ENCODE measurements at places on chromosomes 5 and 9.

DNA sequence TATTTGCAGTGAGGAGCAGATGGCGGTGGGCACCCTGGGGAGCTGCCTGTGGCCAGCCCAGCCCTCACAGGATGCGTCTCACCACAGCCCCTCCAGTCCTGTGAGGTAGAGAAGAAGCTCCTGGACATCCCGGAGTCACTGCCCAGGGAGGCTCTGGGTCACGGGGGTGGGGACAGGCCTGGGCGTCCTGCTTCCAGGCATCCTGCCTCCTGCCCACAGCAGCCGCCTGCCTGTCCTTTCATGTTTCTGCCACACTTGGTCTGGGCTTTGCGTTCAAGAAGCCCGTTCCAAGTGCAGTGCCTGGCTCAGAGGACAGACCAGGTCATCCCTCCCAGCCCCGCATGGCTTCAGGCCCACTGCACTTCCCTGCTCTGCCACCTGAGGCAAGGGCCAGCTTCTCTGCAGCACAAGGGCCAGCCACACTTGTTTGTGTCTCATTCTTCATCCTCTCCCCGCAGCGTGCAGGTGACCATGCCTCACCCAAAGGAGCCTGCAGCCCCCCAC, 38.2 kb downstream of the ZDHHC11B start:
- no peak for DNase-seq

GRCh38 chr9:86794391-86795046, 152.8 kb downstream of the GAS1 start:
- no peak for DNase-seq

DNA sequence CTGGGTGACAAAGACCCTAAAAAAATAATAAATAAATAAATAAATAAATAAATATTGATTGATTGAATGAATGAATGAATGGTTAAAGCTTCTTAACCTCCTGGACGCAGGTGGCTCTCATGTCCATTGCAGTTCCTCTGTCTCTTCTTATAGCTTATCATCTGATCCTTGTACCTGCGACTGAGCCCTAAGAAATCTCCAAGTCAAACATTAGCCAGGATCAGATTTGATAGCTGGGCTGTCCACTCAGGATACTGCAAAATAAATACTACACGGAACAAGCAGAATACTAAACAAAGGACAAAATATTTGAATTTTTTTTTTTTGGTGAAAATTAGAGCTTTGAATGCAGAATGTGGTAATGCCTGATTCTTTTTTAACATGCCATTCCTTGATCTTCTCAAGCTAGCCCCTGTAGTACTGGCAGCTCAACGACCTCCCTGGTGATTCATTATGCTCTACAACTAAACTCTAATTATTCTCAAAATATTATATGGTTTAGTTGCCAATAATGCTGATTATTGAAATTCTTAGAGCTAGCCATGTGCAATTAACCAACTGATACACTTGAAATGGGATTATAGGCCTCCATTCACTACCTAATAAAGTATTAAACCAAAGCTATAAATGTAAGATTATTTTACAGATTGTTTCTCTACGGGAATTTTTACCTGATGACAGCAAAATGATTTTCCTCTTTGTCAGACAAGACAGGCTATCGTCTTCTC, 9.9 kb upstream of the TMEM245 start:
- no peak for DNase-seq

DNA sequence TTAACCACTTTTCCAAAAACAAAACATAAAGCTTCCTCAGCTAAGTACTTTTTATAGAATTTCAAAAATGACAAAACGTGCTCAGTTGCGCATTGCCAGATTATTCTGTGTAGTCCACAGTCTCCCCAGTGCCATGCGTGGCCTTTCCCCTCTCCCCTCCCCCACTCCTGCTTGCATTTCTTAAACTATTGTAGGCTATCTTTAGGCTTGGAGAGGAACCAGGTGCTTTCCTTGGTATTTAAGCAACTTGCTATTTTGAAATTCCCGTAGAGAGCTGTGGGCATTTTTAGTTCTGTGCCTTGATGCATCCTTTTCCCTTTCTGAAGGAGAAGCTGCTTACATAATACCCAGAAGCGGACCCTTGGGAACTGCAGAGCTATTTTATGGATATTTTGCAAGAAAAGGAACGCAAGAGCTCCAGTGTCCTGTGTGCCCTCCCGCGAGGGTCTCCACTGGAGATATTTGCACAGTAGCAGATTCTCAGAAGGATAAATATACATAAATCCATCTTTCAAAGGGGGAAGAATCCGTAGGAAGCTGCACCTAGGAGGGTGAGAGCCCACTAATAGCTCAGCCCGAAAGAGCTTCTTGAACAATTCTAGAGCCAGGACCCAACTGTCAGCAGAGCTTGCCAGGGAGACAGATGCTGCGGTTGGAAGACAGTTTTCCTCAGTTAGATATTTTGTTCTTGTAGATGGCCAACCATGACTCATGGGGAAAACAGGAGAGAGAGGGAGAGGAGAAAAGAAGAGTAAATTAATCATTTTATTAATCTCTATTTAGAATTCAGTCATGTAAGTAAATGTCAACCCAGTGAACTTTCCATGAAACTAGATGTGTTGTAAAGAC, 1298.3 kb upstream of the WWC1 start:
- DNase-seq, result no peak

- DNase-seq, result no peak
Observed at GRCh38 chr5:112083623-112084022, 326.6 kb upstream of the NREP start.

DNA sequence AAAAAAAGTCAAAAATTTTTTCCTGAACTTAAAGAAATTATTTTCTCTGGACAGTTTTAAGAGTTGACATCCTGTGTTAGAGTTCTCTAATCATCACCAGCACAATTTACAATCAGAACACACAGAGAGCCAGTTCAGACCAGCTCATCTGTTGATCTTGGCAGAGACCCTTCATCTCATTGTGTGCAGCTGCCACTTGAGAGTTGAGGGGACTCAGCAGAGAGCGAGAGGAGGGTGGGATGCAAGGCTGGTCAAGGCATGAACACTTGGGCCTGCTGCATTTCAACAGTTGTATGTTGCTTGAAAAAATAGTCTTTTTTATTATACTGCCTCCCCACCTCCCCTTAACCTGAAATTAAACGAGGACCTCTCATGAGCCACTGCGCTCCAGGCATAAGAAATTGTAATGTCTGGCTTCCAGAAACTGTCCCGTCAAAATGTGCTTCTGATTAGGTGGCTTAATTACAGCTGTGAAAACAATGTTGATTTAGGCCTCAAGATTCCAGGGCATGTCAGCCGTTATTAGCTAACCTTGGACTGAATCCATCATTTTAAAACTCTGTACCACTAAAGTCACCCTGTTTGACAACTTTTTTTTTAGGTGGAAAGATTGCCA, 383.6 kb downstream of the CCDC171 start:
- DNase-seq, result no peak

- DNase-seq, result no peak
Observed at GRCh38 chr9:6692433-6692832, 46.9 kb upstream of the GLDC start.

- no peak for DNase-seq
Observed at GRCh38 chr5:67960939-67961338, 254.6 kb upstream of the PIK3R1 start.

- no peak for DNase-seq
Observed at GRCh38 chr9:89065921-89066320, 74.7 kb downstream of the S1PR3 start.

GRCh38 chr5:38258319-38259061, at the start of gene EGFLAM:
Gene EGFLAM (plus strand): TSS chr5:38258559. CDS start chr5:38258755, 196 bp downstream.
- no peak for DNase-seq

DNA sequence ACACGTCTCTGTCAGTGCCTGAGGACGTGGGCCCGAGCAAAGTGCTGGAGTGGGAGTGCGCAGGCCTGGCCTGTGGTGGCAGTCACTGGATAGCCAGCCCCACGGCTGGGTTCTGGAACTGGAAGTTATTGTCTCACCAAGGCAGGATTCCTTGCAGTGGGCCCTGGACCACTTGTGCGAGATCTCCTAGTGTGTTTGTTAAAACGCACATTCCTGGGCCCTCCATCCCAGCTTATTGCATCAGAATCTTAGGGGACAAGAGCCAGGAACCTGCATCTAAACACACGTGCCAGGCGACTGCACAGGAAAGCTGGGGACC, 26.9 kb downstream of the PTPA start:
- DNase-seq, result no peak

DNA sequence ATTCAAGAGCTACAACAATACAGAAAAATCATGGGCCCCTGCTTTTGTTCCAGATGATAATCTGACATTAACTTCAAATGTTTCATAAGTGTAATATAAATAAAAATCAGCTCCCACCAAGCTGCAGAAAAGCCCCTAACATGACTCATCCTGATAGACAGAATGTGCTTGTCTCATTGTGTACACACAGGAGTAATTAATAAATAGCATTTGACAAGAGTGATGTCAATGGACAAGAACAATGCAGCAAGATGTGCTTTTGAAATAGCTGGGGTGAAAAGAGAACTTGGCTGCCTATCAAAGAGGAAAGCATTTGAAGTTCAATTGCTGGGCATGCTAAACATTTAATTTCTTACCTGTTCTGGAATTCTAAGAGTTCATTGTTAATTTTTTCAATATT, 79.2 kb downstream of the DNAH5 start:
- DNase-seq, result no peak

- no peak for DNase-seq
Observed at GRCh38 chr5:140855772-140856674, at the start of gene PCDHA10. Gene PCDHA10 (plus strand): TSS chr5:140855897. CDS start chr5:140856049, 152 bp downstream.

DNA sequence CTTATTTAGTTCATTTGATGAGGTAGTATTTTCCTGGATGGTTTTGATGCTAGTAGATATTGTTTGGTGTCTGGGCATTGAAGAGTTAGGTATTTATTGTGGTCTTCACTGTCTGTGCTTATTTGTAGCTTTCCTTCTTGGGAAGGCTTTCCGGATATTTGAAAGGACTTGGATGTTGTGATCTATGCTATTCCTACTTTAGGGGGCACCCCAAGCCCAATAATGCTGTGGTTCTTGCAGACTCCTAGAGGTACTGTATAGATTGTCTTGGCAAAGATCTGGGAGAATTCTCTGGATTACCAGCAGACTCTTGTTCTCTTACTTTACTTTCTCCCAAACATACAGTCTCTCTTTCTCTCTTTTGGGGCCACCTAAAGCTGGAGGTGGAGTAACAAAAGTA, 315.7 kb downstream of the MAT2B start:
- DNase-seq, result no peak

Data from omental fat pad (tissue), 4 donors.